Stimulated activated CD4-positive, alpha-beta T cell treated with anti-CD3 and anti-CD28 coated beads, Interleukin-15, amount 100 ng/mL, for 1 hour (primary cell): ENCODE measurements at places on chromosomes 4 and X.
A peak's percentile ranks its signal among the peaks of the same experiment; 100 is the strongest.

GRCh38 chr4:77152421-77152820, 4.6 kb upstream of the CCNG2 start:
- DNase-seq = no peak

GRCh38 chrX:98203800-98204199, 1320.1 kb downstream of the RPA4 start:
- DNase-seq = no peak

GRCh38 chrX:54248309-54248708, 65.3 kb upstream of the FAM120C start:
- no peak for DNase-seq

DNA sequence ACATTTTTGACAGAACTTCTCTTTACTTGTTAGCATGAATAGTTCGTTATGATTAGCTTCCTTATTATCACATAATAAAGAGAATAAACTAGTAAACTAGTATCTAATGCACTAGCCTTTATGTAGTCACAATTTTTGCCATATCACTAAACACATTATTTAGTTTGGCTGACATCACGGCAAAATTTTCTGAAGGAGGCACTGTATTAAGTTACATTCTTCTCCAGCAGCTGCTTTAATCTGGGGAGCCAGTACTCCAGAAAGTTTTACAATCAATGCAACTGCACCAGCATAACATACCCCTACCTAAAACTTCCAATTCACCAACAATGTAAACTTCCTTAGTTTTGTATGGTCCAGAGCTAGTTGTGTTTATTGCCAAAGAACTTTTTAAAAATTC, 87.8 kb downstream of the FIP1L1 start:
- no peak for DNase-seq

GRCh38 chr4:17077105-17077504, 178.7 kb upstream of the LDB2 start:
- DNase-seq = no peak

GRCh38 chr4:185112104-185112503, 31.0 kb upstream of the SLC25A4 start:
- no peak for DNase-seq

DNA sequence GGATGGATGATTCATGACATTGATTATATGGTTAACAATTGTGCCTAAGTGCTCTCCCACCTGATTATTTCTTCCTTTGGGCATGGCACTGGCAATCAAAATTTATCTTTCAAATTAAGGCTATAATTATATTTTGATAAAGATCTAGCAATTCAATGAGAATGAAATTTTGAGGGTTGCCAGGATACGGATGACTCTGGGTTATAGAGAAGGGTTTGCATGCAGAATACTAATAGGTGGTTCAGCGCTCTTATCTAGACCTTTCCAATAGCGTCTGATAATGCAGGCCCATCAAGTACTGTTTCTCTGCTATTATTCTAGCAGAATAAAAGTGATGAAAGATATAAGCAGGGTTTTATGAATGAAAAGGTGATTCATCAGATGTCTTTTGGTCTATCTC, 74.9 kb upstream of the SCML1 start:
- DNase-seq = no peak

- DNase-seq = no peak
Observed at GRCh38 chr4:53234669-53235068, 131.2 kb downstream of the SCFD2 start.

DNA sequence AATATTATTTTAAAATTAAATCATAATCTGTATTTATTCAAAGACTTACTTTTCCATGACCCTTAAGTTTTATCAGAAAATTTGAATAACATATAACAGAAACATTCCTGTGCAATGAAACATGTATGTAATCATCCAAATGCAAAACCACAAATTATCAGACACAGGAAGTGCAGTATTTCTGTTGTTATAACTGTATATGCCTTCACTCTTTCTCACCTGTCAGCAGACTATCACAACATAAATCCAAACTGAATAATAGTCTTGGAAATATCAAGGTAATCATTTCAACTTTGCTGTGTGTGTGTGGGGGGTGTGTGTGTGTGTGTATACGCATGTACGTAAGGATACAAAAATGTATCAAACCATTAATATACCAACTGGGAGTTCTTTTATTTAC, 285.9 kb downstream of the SLC7A11 start:
- no peak for DNase-seq

DNA sequence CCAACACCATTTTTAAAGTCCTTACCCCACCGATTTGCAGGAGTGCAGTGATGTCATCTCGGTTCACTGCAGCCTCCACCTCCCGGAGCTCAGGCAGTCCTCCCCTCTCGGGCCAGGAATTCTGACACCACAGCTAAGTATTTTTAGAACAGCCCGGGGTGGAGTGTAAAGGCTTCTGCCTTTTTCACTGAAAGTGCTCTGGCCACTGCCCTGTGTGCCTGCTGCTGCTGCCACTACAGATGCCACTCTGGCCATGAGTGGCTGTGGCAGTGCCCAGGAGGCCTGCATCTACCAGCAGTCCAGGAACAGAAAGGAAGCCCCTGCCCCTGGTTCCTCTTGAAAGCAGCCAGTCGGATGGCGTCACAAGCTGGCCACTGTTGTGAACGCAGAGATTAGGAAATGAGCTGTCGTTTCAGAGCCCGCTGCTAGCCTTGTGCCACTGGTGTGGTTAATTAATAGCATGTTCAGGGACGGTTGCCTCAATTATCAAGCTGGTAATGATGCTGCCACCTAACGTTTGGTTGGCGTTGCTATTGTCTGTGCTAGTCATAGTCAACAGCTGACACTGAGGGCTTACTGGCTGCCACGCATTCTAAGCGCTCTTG, 23.6 kb upstream of the TBC1D14 start:
- no peak for DNase-seq

GRCh38 chr4:111960241-111960667, 185.0 kb upstream of the FAM241A start:
- DNase-seq = no peak

- peak; percentile 22 for DNase-seq
Observed at GRCh38 chr4:128862608-128863311, 53.3 kb downstream of the JADE1 start.

DNA sequence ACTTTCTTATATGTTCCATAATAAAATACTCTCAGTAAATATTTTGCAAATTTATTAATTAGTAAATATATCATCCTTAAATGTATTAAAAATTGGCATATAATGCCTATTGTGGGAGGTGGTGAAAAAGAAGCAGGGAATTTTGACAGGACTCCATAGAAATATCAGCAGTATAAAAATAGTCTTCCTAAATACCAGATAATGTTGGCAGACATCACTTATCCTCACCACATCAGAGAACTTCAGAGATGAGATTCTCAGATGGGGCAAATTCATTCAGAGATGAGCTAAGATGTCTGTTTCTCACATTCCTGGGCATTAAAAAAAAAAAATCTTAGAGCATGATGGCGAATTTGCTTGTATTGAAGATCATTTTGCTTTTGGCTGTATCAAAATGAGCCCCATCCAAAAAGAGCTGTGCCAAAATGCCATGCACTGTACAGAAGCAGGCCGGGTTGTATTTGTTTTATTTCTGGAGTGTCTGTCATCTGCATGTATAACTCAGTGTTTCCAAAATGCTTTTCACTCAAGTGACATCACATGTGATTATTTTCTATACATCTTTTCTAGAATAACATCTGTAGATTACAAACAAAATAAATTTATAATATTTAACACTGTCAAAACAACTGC, 41.7 kb downstream of the ATP8A1 start:
- DNase-seq = no peak

DNA sequence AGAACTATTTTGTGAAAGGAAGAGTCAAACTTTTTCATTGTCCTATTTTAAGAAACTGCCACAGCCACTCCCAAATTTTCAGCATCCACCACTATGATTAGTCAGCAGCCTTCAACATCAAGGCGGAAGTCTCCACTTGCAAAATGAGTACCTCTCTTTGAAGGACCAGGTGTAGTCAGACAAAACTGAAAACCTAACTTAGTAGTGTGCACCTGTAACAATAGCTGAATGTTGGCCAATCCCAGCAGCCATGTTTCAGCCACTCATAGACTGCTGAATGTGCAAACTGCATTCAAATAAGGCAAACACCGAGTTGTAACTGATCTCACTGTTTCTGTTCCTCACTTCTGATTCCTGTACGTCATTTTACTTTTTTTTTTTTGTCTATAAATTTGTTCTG, 341.1 kb downstream of the IL15 start:
- DNase-seq = no peak

DNA sequence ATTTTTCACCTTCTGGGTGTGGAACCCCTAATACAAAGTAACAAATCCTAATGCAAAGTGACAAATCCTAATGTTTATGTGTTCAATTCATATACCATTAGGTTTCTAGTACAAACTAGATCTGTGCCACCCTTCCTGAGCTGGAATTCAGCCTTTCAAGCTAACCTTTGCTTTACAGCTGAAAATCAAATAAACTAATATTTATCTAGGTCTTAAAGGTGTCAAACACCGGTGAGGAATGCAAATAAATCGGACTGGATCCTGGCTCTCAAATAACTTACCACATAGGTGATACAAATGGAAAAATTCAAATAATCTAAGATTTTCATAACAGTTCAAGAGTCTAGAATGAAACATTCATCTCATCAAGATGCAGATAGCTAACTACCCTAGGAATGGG, 11.6 kb downstream of the IRF2 start:
- no peak for DNase-seq

- DNase-seq = no peak
Observed at GRCh38 chr4:51885363-51885762, 42.4 kb downstream of the DCUN1D4 start.

GRCh38 chrX:10230222-10230621, 73.4 kb downstream of the CLCN4 start:
- no peak for DNase-seq

GRCh38 chrX:148043271-148043855, 62.2 kb downstream of the FMR1NB start:
- DNase-seq = no peak

- DNase-seq = no peak
Observed at GRCh38 chrX:134636851-134637250, 21.4 kb downstream of the PLAC1 start.

DNA sequence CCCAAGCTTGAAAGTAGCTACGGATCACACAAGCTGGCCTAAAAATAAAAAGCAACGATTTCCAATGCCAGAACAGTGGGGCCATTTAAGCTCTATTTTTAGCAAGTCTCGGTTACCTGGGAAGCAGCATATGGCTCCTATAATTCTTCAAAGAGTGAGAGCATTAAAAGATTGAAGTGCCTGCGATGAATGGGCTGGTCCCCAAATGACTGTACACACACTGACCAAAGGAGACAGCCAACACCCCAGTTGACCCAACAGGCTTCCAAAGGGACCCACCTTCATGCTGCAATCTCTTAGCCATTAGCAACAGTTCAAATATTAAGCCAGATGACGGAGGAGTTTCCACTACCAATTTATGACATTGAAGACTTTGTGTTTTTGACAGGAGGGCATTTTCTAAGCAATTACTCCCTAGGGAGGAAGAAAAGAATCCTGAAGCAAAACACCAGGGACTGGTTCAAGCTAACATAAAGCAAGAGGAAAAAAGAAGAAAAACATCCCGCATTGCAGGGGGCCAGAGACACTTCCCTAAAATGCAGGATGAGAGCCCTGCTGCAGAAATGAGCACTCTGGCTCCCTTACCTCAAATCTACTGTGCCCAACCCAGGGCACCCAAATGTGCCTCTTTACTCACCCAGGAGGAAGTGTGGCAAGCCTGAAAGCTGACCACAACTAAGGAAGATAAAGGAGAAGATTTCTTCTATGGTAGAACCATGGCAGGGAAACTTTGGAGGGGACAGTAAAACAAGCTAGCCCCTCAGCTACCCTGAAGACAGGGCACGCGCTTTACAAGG, 21.6 kb downstream of the SH3KBP1 start:
- DNase-seq = no peak

- no peak for DNase-seq
Observed at GRCh38 chr4:182348779-182349326, 105.7 kb downstream of the TENM3 start.

- DNase-seq = no peak
Observed at GRCh38 chr4:147733716-147734344, 1.9 kb downstream of the ARHGAP10 start.

GRCh38 chr4:36133658-36134057, 110.7 kb downstream of the ARAP2 start:
- no peak for DNase-seq
